ENCODE measurements at places on chromosomes 12 and 14.

GRCh38 chr12:74732164-74732784, 194.6 kb downstream of the ATXN7L3B start:
- DNase-seq = no peak

DNA sequence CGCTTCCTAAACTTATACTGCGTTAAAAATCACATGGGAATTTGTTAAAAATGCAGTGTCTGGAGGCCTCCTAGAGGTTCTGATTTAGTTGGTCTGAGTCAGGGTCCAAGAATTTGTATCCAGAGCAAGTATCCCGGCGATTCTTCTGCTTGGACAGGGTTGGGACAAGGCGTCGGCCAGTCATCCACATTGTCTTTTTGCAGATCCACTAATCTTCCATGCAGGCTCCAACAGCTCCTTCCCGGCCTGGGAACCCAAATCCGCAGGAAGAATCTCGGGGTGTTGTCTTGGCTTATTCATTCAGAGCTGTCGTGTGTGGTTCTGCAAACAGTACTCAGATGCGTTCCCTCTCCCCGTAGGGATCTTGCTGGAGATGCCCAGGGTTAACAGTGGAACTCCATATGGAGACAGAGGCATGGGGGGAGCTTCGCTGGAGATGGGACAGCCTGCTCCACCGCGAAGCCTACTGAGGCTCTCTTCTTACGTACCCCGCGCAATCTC, 25.3 kb downstream of the GPRC5D start:
- DNase-seq = no peak

GRCh38 chr14:104086661-104087461, 1.4 kb downstream of the ASPG start:
- DNase-seq = no peak

GRCh38 chr12:6057700-6058099, 66.8 kb downstream of the VWF start:
- DNase-seq = no peak

- peak; percentile 7 for DNase-seq
These were observed 7.1 kb upstream of the EP400 start for GRCh38 chr12:131942671-131943070.

DNA sequence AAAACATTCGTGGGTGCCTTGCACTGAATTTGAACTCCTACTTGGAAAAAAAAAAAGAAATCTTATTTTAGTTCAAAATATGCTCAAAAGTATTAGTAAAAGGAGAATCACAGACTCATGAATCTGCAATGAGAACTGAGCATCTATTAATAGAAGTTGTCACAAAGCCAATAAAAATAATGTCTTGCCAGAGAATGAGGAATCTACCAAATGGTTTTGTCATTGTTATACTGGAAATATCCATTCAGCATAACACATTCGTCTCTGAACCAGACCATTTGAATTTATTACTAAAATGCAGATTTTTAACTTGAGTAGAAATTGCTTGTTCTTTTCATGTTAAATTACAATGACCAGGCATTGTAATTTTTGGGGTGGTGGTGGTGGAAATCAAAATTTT, 11.6 kb upstream of the PTPRB start:
- no peak for DNase-seq

GRCh38 chr14:94173885-94174603, at the start of gene PPP4R4:
TSS of gene PPP4R4 (plus strand) at chr14:94174322. CDS start at chr14:94174466, 144 bp downstream.
- DNase-seq = peak; percentile 86

GRCh38 chr12:100721169-100721568, 73.4 kb upstream of the ANO4 start:
- DNase-seq = no peak

DNA sequence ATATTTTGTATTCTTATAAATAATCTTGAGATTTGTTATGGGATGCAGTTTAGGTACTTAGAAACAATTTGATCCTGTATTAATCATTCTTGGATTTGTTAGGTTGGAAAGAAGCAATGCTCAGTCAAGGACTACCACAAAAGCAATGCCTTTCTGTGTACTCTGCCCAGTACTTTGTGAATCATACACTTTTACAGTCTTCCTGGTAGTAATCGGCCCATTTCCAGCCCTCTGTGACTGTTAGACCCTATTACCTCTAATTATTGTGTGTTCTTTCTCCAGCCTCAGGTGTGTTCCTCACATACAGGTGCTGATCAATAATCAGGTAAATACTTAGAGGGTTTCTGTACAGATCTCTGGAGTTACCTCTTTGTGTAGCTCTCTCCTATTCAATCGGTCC, 609.0 kb downstream of the KCNH5 start:
- DNase-seq = no peak

GRCh38 chr12:67223225-67223624, 45.9 kb upstream of the CAND1 start:
- DNase-seq = no peak

DNA sequence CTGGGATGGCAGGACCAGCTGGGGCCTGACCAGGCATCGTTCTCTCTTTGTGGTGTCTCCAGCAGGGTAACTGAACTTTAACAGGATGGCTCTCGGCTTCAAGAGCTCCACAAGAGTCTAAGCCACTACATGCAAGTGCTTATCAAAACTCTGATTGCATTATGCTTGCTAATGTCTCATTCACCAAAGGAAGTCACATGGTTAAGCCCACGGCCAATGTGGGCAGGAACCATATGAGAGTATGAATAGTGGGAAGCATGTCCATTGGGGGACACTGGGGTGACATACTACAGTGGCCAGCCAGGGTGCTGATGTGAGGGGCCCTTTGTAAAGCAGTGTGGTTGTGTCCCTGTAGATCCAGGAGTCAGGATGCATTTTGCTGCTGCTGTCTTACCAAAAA, 35.0 kb upstream of the KCNA5 start:
- DNase-seq = no peak

GRCh38 chr14:55848964-55849363, 269.0 kb downstream of the KTN1 start:
- no peak for DNase-seq

DNA sequence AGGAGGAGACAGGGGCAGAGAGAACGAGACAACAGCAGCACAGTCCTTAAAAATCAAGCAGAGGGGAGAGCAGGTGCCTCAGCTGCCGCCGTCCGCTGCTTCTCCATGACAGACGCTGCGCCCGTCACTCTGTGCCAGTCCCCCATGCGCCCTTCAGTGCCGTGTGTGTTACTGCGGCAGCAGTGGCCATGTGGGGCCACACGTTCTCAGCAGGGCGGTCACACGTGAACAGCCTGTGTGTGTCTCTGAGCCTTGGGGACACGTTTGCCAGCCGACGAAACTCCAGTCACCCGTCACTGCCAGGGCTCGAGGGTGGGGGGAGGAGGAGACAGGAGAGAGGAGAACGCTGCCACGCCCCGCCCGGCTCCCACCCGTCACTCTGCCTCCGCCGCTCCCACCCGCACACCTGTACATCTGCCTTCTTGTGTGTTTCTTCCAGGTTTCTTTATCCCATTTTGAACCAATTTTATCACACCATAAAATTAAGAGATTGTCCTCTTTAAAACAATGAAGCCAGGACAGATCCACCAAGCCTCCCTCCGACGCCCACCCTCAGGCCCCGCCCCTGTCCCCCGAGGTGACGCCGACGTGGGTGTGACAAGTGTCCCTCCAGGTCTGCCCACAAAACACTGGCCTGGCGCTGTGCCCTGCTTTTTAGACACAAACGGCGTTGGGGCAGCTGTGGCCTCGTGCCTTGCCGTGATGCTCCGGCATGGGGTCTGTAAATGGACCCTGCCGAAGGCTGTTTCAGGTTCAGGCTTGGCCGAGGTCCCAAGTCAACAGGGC, 58.2 kb downstream of the GALNT9 start:
- DNase-seq = no peak

DNA sequence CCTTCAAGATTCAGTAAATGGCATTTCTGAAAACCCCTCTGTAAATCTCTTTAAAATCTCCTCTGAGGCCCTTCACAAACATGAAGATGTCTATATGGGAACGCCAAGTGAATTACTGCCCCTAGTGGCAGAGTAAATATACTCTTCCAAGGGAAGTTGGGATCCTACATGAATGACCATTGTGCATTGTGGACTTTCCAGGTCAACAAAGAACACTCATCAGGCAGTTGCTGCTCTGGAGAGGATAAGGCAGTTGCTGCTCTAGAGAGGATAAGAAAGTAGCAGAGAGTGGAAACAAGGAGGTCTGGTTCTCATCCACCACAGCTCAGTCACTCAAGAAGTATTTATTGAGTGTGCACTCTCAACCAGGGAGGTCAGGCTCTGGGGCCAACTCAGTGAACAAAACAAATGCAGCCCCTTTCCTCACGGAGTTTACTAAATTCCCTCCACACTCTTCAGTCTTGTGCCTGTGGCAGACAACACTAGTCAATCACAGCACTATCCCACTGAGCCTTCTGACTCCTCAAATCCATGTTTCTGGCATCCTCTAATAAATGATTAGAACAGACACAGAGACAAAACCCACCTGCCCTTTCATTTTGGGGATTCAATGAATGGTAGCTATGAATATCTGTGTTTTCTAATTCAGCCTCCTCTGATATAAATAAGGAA, 52.9 kb downstream of the SVOP start:
- DNase-seq = no peak

DNA sequence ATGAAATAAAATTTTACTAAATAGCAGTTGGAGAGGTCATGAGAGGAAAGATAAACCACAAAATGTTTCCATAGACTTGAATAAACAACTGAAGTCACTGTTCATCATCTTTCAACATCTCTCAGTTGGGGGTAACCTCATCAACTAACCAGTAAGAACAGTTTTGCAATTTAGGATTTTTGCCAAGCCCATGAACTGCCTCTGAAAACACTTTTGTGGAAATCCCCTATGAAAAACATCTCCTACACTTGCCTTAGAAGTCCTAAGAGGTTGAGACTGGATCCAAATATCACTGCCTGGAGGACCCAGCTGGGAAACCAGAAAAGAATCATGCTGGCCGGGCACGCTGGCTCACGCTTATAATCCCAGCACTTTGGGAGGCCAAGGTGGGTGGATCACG, 273.1 kb downstream of the C12orf50 start:
- no peak for DNase-seq

- no peak for DNase-seq
These were observed 101.5 kb upstream of the CCDC91 start for GRCh38 chr12:28088566-28089272.

DNA sequence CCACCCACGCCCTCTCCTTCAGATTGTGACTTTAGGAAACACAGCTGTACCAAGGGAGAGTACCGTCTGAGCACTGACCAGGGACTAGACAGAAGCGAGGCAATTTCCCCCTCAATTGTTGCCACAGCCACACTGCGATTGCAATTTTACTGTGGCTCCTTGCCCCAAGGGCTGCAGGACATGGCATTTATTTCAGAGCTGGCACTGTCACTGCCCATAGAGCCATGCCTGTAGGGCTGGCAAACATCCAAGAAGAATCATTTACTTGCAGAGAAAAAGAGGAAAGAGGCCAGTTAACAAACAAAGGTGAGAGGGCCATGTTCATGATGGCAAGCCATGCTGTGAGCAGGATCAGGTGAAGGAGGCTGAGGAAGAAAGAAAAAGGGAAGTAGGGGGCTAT, 129.6 kb downstream of the EMP1 start:
- no peak for DNase-seq

- no peak for DNase-seq
These were observed 44.9 kb downstream of the CAPZA3 start for GRCh38 chr12:18782827-18783226.
